ENCODE measurements at places on chromosomes 2 and 18.

DNA sequence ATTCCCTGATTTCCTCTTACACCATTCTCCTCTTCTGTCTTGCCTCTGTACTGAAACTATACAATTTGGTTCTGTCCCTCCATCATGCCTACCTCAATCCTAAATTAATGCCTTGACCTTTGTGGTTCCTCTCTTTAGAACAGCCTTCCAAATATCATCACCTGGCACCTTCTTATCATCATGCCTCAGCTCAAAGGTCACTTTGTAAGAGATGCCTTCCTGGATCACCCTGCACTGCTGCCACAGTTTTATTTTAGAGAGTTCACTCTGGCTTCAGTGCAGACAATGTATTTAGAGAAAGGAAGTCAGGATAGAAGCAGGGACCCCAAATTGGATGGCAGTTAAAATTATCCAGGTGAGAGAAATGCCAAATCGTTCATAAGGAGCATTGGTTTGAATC lies 64.5 kb downstream of the LRRTM4 start:
- no peak for DNase-seq

DNA sequence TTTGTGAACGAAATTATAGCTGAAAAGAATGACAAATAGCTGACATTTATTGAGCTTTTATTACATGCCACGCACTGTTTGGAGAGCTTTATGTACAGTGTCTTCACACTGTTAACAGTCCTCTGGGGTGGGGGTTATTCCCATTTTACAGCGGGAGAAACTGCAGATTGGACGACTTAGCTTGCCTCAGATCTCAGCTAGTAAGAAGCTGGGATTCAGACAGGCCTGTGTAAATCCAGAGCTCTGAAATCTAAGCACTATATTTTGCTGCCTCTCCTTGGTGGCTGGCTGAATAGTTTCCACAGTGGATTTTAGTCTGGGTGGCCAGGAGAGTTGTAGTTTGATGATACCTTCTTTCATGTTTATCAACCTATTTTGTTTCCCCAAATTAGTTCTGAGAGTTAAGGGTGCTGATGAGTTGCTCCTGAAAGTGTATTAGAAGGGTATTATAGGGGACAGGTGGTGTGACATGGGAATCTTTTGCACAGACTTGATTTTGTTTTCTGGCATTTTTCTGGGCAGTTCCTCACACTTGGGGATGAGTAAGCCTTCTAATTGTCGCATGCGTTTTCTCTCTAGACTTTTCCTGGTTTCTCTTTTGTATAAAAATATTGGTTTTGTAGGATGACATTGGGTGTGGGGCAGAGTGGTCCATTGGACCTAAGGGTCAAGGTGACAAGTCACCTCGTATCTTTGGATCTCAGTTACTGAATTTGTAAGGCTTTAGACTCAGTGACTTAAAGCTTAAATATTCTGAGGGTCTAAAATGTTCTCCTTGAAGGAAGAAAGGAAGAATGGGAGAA lies 1.5 kb downstream of the ACSL3 start:
- DNase-seq: no peak

- DNase-seq: no peak
Measured at GRCh38 chr2:191105082-191105481, 45.7 kb downstream of the STAT4 start.

- no peak for DNase-seq
Measured at GRCh38 chr2:47535073-47535472, 132.1 kb downstream of the MSH2 start.

DNA sequence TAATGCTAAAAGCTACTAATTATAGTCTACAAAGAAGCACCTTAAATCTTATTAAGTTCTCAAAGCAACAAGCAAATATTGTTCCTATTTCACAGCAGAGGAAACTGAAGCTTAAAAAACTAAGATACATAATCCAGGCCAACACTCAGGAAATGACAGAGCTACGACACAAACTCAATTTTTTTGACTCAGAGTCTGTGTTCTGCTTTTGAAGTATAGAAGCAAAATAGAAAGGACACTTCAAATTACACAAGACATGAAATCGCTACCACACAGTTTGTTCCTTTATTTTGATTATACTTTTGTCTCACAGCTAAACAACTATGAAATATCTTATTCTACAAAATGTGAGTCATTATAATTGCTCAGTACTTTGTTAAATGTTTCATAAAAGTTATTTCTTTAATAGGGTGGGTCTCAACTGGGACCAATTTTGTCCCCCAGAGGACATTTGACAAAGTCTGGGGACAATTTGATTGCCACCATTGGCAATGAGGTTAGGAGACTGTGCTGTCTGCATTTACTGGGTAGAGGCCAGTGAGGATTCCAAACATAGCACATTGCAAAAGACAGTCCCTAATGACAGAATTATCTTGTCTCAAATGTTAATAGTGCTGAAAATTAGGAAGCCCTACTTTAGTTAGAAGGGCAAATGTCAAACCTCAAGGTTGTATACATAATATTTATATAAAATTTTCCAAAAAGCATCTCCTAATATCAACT lies 101.5 kb upstream of the GRB14 start:
- DNase-seq: no peak

GRCh38 chr2:228860601-228861285 lies 410.3 kb downstream of the PID1 start:
- no peak for DNase-seq

DNA sequence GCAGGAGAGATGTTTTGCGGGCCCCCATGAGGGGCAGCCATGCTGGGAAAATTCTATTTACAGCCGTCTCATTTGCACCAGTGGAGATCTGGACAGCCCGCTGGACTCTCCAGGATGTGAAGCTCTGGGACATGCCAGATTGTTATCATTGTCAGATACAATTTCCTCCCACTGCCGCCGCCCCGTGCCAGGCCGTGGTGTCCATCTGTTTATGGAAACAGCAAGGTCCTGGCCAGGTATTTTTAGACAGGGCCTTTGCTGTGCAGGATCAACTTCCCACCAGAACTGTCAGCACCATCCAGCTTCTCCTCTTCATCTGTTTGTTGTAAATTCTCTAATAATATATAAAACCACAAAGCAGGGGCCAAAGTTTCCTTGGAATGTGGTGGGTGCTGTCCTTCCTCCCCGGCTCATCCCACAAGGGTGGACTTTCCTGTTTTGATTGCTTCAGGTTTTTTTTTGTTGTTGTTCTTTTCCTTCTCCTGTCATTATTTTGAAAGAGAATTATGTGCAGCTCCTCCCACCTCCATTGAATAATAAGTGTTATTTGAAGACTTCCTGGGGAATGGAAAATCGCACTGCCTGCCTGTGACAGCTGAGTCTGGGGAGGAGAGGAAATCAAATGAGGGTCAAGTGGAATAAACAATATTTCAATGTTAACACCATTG lies 398.1 kb downstream of the TNS1 start:
- DNase-seq: no peak

- DNase-seq: peak; percentile 13
Measured at GRCh38 chr2:37324786-37325624, at the start of gene PRKD3. Gene PRKD3 (minus strand): TSS chr2:37324833. CDS start chr2:37316524, 8,309 bp downstream.

- DNase-seq: no peak
Measured at GRCh38 chr18:37720663-37721062, 155.1 kb upstream of the CELF4 start.

- DNase-seq: no peak
Measured at GRCh38 chr2:152278526-152278925, 56.4 kb upstream of the FMNL2 start.

DNA sequence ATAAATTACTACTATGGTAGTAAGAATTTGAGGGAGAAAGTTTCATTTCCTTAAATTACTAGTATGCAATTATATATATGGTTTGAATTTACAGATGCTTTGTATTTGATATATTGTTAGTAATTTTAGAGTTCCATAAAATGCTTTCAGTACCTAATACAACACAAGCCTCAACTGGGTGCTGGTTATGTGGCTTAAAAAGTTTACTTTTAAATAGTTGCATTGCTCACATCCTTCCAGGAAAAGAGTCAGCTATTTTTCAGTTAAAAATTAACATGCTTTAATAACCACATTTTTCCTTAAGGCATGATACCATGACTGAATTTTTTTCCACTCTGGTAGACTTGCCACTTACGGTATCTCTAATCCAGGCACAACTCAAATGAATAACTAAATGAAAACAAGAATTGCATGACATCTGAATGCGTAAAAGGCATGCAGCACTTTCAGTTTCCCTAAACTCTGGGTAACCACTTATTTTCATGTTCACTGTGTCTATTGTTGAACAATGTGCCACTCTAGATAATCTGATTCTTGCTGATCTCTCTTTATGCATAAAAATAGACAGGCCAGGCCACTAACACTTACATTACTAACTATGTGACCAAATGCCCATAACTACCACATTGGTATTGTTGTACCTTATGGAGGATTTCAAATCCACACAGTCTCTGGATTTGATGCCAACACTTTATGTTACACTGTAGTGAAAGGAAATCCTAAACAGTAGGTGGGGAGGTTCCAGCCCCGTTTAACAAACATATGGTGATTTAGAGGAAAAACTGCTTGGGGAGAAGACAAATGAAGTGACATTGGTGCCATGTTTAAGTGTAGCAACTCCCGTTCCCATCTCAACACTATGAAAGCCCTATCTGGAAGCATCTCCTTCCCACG lies 35.5 kb upstream of the SLC35F5 start:
- no peak for DNase-seq

GRCh38 chr2:237725661-237726060 lies 72.9 kb upstream of the RBM44 start:
- DNase-seq: no peak

DNA sequence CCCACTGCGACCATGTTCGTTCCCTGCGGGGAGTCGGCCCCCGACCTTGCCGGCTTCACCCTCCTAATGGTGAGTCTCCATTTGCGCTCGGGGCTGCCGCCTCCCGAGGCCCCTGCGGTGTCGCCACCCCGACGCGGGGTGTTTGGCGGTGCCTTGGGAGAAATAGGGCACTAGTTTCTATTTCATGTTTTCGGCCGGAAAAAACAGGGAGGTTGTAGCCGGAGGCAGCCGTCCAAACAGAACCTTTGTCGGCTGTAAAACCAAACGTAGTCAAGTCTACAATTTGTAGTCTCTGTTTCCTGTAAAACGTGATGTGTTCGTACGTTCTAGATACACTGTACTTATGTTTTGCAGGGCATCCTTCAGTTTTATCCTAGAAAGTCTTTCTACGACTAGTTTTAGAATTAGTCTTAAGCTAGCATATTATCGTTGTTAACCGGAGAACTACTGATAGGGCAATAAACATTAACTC lies 290 bp downstream of the PSMG2 start:
- no peak for DNase-seq

- no peak for DNase-seq
Measured at GRCh38 chr18:69626171-69626570, 225.5 kb downstream of the DOK6 start.

DNA sequence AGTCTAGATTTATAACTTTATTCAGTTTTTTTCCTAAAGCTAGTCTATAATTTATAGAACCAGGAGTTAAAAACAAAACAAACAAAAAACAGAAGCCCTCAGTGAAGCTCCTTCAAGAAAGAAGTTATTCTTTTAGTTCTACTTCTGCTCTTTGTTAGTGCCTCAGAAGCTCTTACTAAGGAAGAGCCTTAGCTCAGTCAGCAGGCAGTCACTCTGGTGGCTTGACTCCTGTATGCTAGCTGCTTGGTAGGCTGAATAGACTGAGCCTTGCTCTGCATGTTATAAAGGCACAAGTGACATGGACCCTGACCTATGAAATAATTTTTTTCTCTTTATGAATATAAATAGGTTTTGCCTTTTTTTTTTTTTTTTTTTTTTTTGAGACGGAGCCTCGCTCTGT lies 24.8 kb downstream of the NCOA1 start:
- DNase-seq: no peak

GRCh38 chr2:70367722-70368323 lies 66.0 kb upstream of the FAM136A start:
- DNase-seq: no peak

DNA sequence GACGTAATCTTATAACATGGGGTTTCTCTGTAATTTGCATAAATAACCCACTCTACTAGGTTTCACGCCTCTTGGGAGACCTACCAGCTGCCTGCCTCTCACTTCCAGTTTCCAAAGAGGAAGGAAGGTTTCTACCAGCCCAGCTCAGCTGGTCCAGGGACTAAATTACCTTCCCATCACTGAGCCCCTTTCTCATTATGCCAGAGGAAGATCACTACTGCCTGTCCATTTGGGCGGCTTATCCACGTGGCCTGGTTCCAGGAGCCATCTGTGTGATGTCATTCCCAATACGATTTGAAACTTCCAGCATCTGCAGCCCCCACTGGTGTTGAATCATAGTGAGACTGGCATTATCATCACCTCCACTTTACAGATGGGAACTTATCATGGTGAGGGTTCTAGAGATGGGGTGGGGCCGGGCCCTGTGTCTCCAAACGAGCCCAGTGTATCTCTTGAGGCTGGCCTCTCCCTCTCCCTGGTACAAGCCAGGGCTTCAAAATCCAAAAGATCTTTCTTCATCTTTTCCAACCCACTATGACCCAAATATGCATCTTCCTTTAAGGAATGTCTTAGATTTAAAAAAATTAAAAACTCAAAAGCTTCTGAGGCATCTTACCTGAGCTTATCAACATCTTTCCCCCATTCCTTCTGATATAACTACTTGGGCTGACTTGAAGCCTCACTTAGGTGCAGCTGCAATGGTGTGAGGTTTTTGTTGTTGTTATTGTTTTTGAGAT lies 140.8 kb downstream of the DDX1 start:
- no peak for DNase-seq

- no peak for DNase-seq
Measured at GRCh38 chr2:45567288-45567963, 43.6 kb downstream of the SRBD1 start.

- no peak for DNase-seq
Measured at GRCh38 chr2:160561551-160562295, 68.1 kb upstream of the RBMS1 start.

All from activated T-helper 1 cell treated with Interleukin-2 at 50 U/mL for 16 hours (primary cell).